ENCODE measurements at places on chromosomes 5 and 9. TPM values are rescaled to one million over a fixed set of nuclear protein-coding genes. Genes with fewer than 3 reads are reported as not detected.
A peak's percentile ranks its signal among the peaks of the same experiment; 100 is the strongest.

DNA sequence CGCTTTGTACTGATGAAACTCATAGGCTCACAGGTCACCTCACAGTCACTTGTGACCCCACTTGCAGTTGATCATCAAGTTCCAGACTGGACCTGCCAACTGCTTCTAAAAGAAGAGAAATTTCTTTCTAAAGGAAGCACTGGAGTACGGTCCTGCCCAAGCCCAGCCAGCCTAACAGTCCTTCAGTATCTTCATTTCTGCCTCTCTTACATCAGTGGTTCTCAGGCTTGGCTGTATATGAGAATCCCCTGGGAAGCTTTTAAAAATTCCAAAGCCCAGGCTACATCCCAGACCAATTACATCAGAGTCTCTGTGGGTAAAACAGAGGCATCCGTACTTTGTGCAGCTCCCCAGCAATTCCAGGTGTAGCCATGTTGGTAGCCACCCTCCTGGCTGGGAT is 282.1 kb downstream of the NFIB start:
- H3K36me3 ChIP-seq, result no peaks in the 10 kb centered on the region
- no peak for DNase-seq
- no peaks in the 10 kb centered on the region for H3K27me3 ChIP-seq
- H3K4me3 ChIP-seq, result no peak overlapping the region
- H3K27ac ChIP-seq, result no peak overlapping the region

DNA sequence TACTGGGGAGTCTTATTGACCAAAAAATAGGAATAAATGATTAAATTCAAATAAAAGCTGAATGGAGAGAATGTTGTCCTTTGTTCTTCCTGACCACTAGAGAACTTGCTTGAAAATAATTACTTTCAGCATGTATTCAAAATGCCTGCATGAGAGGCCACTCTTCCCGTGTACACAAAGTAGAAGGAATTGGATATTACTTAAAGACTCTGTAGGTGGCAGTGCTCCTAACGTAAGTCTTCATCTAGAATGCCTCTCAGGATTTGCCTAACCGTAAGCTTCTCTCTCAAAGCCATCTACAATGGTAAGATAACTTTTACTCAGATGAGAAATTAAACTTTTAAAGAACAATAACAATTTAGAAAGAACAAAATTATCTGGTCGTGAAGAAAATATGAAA is 620.0 kb upstream of the CCNG1 start:
- no peaks in the 10 kb centered on the region for H3K27me3 ChIP-seq
- DNase-seq, result no peak
- H3K4me3 ChIP-seq, result no peak overlapping the region
- peak overlapping the region; percentile 31 for H3K27ac ChIP-seq
- H3K4me1 ChIP-seq, result no peaks in the 10 kb centered on the region

DNA sequence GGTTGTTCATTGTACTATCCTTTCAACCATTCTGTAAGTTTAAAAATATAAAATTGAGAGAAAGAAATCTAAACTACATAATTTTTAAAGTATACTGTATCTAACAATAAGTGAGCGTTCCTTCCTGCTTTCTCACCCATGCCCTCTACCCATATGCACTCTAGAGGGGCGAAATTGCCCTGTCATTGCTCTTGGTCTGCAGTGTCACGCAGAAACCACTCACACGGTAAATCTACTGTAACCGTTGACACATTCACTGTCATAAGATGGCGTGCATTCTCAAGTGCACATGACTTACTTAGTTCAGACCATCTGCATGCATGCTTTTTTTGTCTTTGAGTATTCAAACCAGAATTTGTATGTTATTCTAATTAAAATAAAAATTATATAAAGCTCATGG is 55.7 kb upstream of the NIPBL start:
- no peak overlapping the region for H3K27ac ChIP-seq
- no peaks in the 10 kb centered on the region for H3K4me1 ChIP-seq
- no peak for DNase-seq
- H3K36me3 ChIP-seq, result no peaks in the 10 kb centered on the region

- DNase-seq, result peak; percentile 50
- no peaks in the 10 kb centered on the region for H3K4me1 ChIP-seq
- H3K27ac ChIP-seq, result peak overlapping the region; percentile 17
- no peaks in the 10 kb centered on the region for H3K36me3 ChIP-seq
- no peak overlapping the region for H3K4me3 ChIP-seq
Observed at GRCh38 chr5:158979749-158980521, 119.8 kb downstream of the EBF1 start.

GRCh38 chr5:9691261-9691660 is 61.1 kb upstream of the TAS2R1 start:
- H3K27ac ChIP-seq, result no peak overlapping the region
- no peaks in the 10 kb centered on the region for H3K27me3 ChIP-seq
- no peaks in the 10 kb centered on the region for H3K4me1 ChIP-seq
- DNase-seq, result no peak

DNA sequence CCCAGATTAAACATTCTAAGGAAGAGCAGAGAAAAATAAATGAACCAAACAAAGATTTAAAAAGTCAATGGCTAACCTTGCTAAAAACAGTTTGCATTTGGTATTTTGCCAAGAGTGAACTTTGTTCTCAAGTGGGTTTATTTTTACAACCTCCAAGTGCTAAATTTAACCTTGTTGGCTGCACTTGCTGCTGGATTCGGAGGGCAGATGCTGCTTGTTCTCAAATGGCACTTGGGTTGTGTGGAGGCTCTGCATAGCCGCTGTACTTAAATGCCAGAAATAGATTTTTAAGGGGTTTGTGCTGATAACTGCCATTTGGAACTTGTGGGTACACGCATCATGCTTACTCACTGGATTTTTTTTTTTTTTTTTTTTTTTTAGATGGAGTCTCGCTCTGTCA is 13.3 kb upstream of the SPATA24 start:
- H3K4me1 ChIP-seq, result peaks cover 13% of the 10 kb centered on the region
- H3K27me3 ChIP-seq, result no peaks in the 10 kb centered on the region
- H3K4me3 ChIP-seq, result no peak overlapping the region
- no peak for DNase-seq
- H3K27ac ChIP-seq, result no peak overlapping the region

- no peak overlapping the region for H3K4me3 ChIP-seq
- no peaks in the 10 kb centered on the region for H3K27me3 ChIP-seq
- H3K27ac ChIP-seq, result no peak overlapping the region
Observed at GRCh38 chr9:75803130-75803529, 87.3 kb upstream of the PCSK5 start.

DNA sequence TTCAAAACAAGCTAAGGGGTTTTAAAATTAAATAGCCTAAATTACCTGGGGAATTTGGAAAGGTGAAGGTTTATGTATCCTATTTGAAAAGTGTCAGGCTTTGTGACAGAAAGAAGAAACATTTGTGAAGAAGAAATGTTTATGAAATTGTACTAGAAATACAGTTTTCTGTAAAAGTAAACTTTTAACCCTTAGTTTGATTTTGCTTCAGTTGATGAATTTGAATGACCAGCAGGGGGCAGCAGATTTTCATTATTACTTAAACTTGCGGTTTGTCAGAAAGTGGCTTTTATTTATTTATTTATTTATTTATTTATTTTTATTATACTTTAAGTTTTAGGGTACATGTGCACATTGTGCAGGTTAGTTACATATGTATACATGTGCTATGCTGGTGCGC is 58.1 kb downstream of the NNT start:
- no peaks in the 10 kb centered on the region for H3K27me3 ChIP-seq
- H3K36me3 ChIP-seq, result no peaks in the 10 kb centered on the region
- no peak overlapping the region for H3K4me3 ChIP-seq
- no peak overlapping the region for H3K27ac ChIP-seq
- H3K4me1 ChIP-seq, result no peaks in the 10 kb centered on the region

Gene FAT2
- not detected for total RNA-seq

Gene GFRA3
- not detected for total RNA-seq

Gene OR13J1
- not detected for total RNA-seq
